Activated CD8-positive, alpha-beta memory T cell treated with anti-CD3 and anti-CD28 coated beads, Interleukin-2, amount 10 ng/mL, durations not matched to agents 7 days and 5 days (primary cell): ENCODE measurements at places on chromosomes 7 and 10. TPM values are rescaled to one million over a fixed set of nuclear protein-coding genes. Genes with fewer than 3 reads are reported as not detected.

DNA sequence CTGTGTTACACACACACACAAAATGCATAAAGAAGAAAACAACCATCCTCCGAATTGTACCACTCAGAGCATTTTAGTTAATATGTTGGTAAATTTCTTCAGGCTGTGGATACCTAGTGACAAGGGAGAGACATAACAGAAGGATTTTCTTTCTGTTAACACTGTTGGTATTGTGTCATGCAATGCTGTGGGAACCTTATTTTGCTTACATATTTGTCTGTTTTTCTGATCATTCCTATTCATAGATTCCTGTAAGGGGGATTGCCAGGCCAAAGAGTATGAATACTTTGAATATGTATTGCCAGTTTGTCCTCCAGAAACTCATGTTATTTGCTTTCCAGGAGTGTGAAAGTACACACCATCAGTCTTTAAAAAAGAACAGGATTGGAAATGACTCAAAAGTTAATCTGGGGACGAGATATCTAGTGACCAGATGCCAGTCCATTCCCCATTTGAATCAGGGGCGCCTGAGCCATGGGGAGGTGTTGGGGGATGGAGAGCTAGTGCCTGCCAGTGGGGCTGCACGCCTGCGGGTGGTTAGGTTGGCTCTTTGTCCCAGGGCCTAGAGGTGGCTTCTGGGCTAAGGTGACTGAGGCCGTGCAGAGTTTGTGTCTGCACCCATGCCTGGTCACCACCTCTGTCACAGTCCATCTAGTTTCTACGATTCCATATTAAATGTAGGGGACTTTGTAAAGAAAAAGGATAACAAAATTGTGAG, 142.0 kb downstream of the PTPN20 start:
- DNase-seq = no peak
- no peak overlapping the region for H3K4me3 ChIP-seq
- peaks cover 3% of the 10 kb centered on the region for H3K27me3 ChIP-seq
- H3K36me3 ChIP-seq = no peaks in the 10 kb centered on the region
- peaks cover 4% of the 10 kb centered on the region for H3K4me1 ChIP-seq
- H3K27ac ChIP-seq = no peak overlapping the region

The CLRN3 gene
- total RNA-seq = not detected

The LRMDA gene
- total RNA-seq = not detected

DNA sequence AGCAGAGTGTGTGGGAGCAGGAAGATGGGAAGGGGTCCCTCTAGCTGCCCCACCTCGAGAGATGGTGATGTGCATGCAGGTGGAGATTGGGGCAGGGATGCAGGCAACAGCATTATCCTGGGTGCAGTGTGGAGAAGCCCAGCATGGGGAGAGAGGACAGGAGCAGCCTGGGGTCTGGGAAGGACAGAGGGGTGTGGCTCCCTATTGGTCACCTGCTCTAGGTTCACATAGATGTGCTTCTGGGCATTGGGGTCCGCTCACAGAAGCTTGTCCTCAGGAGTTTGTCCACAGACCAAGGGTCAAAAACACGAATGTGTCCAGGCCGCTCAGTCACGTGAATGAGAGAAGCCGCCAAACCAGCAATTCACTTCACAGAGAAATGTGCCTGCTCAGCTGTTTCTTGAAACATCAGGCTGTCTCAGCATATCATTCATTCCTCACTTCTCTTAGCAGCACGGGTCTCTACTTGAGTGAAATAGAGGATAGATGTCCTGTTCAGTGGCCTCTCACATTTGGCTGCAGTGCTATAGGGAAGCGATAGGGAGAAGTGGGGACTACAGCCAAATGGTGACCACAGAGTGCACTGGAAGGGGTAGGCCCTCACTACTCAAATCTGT, 11.5 kb upstream of the SLC29A3 start:
- H3K4me3 ChIP-seq = no peak overlapping the region
- no peak for DNase-seq
- no peaks in the 10 kb centered on the region for H3K36me3 ChIP-seq

The COMTD1 gene
- total RNA-seq = 43.2 TPM

- no peak overlapping the region for H3K27ac ChIP-seq
- no peaks in the 10 kb centered on the region for H3K4me1 ChIP-seq
- H3K36me3 ChIP-seq = peaks cover 6% of the 10 kb centered on the region
- no peak overlapping the region for H3K4me3 ChIP-seq
- H3K27me3 ChIP-seq = no peaks in the 10 kb centered on the region
These were observed 189.9 kb downstream of the EXOC4 start for GRCh38 chr7:133442818-133443217.

GRCh38 chr10:118908557-118909256, 120.8 kb upstream of the NANOS1 start:
- no peaks in the 10 kb centered on the region for H3K4me1 ChIP-seq
- no peak overlapping the region for H3K4me3 ChIP-seq
- no peak for DNase-seq
- no peak overlapping the region for H3K27ac ChIP-seq
- no peaks in the 10 kb centered on the region for H3K36me3 ChIP-seq

DNA sequence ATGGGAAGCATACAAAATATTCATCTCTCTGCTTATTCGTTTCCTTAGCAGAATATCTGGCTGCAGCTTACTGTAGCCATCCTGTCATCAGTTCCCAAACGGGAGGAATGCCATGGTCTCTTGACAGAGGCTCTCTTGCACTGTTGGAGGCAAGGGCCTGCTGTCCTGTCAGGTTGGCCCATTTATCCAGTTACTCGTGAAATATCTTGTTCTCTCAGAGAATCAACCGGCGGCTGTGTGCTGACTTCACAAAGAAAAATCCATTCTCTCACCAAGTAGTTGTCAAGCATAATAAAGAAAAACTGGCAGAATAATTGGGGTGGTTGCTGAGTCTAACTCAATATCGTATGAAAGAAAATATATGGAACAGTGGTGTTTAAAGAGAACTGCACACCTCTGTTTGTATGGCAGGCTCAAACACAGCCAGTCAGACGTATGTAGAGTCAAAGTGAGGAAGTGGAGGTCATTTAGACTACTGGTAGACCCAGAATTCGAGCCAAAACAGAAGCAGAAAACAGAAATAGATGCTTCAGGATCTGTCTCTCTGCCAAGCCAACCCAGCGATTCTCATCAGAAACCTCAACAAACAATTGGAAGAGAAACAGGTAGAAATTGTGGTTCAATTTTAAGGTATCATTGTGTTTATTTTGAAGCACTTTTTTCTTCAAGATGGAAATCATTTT, 349.2 kb upstream of the PRKCQ start:
- peak overlapping the region; percentile 100 for H3K27ac ChIP-seq
- H3K4me3 ChIP-seq = peak overlapping the region; percentile 23
- DNase-seq = no peak
- H3K36me3 ChIP-seq = peaks cover 30% of the 10 kb centered on the region
- H3K4me1 ChIP-seq = peaks cover 57% of the 10 kb centered on the region
- H3K27me3 ChIP-seq = no peaks in the 10 kb centered on the region

DNA sequence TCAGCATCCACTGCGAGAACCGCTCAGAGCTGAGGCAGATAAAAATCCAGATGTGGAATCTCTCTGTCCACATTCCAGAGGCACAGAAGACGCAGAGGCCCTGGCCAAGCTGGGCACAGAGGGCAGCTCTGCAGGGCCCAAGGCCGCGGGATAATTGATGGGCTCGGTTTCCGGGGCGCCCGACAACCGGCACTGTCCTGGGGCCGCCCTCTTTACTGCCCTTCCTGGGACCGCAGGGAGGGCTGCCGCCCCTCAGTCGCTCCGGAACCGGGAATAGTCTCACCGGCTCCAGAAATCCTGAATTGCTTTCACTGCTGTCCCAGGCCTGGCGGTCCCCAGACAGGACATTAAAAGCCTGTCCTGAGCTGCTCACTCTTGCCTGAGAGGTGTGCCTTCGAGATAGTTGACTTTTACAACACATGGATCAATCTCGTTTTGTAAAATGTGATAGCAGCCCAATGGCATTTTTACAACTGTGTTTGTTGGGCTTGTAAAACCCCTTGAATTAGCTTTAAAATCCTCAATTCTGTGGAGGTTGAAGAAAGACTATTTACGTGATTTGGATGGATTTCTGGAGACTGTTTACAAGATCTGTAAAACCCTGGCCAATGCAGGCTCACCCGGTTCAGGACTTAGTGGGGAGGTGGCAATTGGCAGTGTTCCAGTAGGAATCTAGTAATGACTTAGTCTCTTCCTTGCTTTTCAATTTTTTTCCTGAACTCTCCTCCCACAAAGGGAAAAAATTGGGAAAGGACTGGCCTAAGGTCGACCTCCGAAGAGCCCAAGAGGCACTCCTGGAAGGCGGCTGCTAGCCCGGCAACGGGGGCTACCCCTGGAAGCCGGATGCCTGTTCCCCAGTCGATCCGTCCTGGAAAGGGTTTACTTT, 1.4 kb upstream of the HOXA6 start:
- H3K27me3 ChIP-seq = peaks cover 80% of the 10 kb centered on the region
- no peak for DNase-seq
- no peak overlapping the region for H3K4me3 ChIP-seq

DNA sequence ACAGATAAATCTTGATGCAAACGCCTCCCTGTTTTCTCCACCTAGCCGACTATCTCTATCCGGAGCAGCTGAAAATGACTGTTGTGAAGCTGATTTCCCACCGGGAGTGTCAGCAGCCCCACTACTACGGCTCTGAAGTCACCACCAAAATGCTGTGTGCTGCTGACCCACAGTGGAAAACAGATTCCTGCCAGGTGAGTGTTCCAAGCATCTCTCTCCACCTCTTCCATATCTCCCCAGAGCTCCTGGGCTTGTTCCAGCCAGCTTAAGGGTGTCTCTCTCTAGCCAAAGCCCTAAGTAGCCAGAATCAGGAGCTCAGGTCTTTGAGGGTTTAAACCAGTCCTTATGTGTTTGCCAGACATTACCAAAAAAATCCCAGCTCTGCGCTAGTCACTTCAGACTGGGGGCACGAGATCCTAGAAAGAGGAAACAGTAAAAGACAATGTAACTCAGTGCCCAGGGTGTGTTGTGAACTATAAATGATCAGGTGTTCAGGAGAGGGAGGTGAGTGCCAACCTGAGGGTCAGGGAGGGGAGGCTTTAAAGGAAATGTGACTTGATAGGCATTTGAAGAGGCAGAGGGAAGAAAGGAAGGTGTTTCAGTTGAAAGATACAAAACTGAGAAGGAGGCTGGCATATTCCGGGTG, 4.4 kb downstream of the PLAU start:
- no peak overlapping the region for H3K27ac ChIP-seq
- H3K4me3 ChIP-seq = no peak overlapping the region
- no peak for DNase-seq
- peaks cover 30% of the 10 kb centered on the region for H3K27me3 ChIP-seq
- H3K4me1 ChIP-seq = peaks cover 34% of the 10 kb centered on the region

The CAV1 gene
- not detected for total RNA-seq

The BAG3 gene
- 13.0 TPM for total RNA-seq

- H3K27me3 ChIP-seq = no peaks in the 10 kb centered on the region
- H3K27ac ChIP-seq = no peak overlapping the region
- no peak for DNase-seq
- H3K36me3 ChIP-seq = no peaks in the 10 kb centered on the region
- no peaks in the 10 kb centered on the region for H3K4me1 ChIP-seq
These were observed 933.1 kb upstream of the LRRN3 start for GRCh38 chr7:110157631-110158362.

DNA sequence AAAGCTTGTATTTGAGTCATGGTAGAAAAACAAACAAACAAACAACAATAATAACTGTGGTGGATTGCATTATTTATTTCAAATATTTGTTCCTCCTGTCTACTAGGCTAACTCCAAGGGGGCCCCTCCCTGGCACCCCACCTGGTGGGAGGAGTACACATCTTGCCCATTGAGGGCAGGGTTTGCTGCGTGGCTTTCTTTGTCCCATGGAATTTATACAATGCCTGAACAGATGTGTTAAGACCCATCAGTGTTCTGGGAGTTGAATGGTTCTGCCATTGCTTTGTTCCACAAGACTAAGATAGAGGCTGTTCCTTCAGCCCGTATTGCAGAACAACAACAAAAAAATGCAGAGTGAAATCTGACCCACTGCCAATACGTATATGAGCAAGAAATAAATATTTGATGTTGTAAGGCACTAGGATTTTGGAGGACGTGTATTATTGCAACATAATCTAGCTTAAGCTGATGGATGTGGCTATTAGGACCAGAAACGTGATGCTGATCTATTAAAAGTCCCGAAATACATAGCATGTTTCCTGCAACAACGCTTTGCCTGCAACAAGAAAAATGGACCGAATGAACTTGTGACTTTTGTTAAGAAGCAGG, 119.1 kb upstream of the JCAD start:
- no peaks in the 10 kb centered on the region for H3K4me1 ChIP-seq
- H3K4me3 ChIP-seq = no peak overlapping the region
- no peak for DNase-seq
- peaks cover 24% of the 10 kb centered on the region for H3K27me3 ChIP-seq

- H3K4me1 ChIP-seq = no peaks in the 10 kb centered on the region
- H3K27me3 ChIP-seq = no peaks in the 10 kb centered on the region
- H3K4me3 ChIP-seq = no peak overlapping the region
- no peak for DNase-seq
- no peaks in the 10 kb centered on the region for H3K36me3 ChIP-seq
- no peak overlapping the region for H3K27ac ChIP-seq
These were observed 151.5 kb downstream of the HPSE2 start for GRCh38 chr10:99084161-99084560.

DNA sequence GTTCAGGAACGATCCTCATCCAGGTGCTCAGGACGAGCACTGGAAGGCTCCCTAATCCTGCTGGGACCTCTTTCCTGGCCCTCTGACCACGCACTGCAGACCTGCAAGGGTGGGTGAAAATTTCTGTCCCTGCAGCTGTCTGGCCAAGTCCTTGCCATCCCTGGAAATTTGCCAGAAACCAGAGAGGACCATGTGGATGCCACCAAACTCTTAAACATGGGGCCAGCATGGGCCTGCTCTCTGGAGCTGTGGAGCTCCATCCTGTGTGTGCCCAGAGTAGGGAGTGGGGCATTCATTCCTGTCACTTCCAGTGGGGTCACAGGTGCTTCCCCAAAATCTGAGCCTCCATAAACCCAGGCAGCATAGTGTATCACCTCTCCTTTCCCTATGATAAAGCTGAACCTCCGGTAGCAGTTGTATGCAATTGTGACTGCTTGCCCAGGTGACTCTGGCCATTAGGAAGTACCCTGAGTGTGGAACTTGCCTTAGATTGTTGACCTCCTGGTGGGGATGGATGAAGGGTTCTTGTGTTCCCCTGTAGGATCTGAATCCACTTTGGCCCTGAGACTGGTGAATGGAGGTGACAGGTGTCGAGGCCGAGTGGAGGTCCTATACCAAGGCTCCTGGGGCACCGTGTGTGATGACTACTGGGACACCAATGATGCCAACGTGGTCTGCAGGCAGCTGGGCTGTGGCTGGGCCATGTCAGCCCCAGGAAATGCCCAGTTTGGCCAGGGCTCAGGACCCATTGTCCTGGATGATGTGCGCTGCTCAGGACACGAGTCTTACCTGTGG, 57.1 kb downstream of the DMBT1 start:
- DNase-seq = no peak
- H3K4me3 ChIP-seq = no peak overlapping the region
- no peaks in the 10 kb centered on the region for H3K27me3 ChIP-seq
- H3K4me1 ChIP-seq = no peaks in the 10 kb centered on the region

The TMEM139 gene
- 0.41 TPM for total RNA-seq

DNA sequence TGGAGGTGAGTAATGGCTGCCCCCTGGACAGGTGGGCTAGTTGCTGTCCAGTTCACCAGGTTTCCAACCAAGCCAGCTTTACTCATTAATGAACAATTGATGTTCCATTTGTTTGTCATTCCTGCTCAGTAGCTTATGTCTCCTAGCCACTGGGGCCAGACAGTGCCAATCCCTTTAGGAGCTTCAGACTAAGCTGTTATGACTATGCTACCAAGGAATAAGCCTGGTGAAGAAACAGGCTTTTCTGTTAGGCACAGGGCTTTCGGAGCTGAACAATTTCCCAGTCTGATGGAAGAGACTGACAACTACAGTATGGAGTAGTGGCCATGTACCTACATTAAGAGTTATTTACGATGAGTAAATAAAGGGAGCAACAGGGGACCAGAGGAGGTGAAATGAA, 2.1 kb upstream of the FMC1 start:
- peak overlapping the region; percentile 91 for H3K4me3 ChIP-seq
- DNase-seq = no peak
- peaks cover 21% of the 10 kb centered on the region for H3K4me1 ChIP-seq
- H3K27me3 ChIP-seq = peaks cover 5% of the 10 kb centered on the region
- H3K27ac ChIP-seq = peak overlapping the region; percentile 99
